ENCODE measurements at places on chromosomes 1 and 21.

GRCh38 chr1:11444907-11445306 is 34.0 kb upstream of the DISP3 start:
- DNase-seq, result no peak

DNA sequence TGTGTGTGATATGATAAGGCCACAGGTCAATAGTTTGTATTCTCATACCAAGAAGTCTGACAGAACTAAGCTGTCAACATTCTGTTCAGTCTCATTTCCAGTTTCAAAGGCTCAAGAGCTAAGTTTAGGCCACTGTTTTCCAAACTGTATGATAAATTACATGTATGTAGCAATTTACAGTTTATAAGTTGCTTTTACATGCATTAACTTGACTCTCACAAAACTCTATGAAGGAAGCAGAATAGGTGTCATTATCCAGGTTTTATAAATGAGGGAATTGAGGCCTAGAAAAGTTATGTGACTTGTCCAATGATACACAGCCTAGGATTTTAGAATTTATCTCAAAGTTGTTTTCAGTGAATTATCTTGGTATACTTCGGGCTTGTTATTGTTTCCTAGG is 23.4 kb downstream of the FMO5 start:
- DNase-seq, result no peak

DNA sequence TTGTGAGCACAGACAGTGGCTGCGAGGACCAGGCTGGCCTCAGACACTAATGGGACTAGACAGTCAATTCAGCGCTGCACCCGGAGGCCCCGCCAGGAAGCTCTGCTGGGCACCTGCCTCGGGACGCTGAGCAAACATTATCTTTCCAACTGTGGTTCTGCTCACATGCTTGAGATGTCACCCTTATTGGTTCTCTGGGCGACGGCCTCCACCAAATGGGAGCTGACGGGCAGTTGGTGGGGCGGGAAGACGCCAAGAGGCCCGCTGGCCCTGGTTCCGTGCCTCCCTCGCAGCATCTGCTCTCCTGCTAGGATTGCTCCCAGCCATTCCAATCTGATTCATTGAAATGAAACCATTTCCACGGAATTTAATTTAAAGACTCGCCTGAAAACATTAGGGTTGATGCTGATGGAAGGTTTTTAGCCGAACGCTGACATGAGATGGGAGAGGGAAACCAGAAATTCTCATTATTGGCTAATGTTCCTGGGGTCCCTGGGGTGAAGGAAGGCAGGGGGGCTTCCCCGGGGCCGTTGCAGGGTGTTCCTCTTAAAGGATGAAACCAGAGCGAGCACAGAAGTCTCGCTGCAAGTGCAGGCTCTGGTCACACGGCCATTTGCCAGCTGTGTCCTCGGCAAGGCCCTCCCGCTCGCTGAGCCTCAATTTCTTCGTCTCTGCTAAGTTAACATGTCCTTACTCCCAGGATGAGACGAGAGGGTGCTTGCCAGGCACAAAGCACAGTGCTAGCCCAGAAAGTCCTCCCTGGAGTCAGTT is 512.2 kb downstream of the NPHP4 start:
- DNase-seq, result peak; percentile 18

DNA sequence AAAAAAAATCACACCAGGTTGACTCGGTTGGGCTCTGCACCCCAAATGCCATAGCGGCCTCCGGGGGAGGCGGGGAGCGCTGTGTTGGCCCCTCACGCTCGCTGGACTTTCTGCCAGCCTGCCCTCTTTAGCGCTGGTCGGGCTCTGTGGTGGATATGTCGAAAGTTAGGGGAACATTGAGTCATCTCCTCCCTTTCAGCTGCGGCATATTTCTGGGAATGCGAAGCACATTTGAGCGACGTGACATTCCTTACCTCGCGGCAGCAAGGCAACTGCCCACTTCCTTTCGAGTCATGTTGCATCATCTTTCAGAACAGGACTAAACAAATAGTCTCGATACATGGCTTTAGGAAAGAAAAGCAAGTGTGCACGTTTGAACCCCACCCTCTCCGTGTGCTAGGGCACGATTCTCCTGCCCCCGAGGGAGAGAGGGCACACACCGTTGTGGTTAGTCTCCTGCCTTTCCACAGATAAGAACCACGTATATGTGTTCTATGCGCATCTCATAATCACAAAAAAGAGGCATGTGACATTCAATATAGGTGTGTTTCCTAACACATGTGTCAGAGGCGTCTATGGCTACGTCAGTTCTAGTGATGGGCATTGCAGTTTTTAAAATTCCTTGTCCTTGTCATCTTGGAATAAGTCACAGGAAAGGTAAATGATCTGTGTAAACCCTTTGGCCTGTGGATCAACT is 105.9 kb upstream of the SLC45A1 start:
- no peak for DNase-seq

- no peak for DNase-seq
Measured at GRCh38 chr21:20652846-20653245, 345.4 kb upstream of the NCAM2 start.

- DNase-seq, result no peak
Measured at GRCh38 chr21:33461538-33462250, 18.1 kb downstream of the TMEM50B start.

DNA sequence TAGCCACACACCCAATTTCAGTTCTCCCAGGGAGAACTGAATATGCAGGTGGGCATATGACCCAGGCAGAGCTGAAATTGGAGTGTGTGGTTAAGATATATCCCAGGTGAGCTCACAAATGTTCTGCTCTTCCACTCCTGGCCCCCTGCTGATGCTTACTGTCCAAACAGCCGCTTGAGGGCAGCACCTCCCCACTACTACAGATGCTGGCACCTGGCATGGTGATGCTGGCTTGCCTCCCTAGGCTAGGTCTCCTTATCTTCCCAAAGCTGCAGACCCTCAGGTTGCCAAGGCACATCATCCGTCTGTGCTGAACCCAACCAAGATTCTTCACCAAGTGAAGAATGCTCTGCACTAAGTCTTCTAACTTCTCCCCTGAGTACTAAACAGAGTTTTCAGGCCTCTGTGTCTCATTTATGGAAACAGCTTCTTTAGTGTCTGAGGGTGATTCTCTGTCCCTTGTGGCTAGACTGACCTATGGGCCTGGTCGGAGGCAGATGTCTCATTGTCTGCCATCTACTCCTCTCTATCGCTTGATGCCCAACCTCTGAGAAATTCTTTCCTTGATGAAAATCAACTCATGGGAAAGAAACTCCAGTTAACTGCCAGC is 27.2 kb downstream of the XCL1 start:
- DNase-seq, result peak; percentile 74
